ENCODE measurements at places on chromosomes 13 and 19. TPM values are rescaled to one million over a fixed set of nuclear protein-coding genes. Genes with fewer than 3 reads are reported as not detected.

The FGF21 gene
- total RNA-seq = not detected

DNA sequence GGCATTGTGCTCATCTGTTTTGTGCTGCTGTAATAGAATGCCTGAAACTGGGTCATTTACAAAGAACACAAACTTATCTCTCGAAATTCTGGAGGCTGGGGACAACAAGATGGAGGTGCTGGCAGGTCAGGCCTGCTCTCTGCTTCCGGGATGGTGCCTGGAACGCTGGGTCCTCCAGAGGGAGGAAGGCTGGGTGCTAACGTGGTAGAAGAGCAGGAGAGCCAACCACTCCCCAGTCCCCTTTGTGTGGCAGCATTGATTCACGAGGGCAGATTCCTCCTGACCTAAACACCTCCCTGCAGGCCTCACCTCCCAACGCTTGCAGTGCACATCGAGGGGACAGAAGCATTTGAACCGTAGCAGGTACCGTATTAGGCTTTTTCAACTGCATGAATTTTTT is 34.1 kb upstream of the TFDP1 start:
- no peak for DNase-seq

DNA sequence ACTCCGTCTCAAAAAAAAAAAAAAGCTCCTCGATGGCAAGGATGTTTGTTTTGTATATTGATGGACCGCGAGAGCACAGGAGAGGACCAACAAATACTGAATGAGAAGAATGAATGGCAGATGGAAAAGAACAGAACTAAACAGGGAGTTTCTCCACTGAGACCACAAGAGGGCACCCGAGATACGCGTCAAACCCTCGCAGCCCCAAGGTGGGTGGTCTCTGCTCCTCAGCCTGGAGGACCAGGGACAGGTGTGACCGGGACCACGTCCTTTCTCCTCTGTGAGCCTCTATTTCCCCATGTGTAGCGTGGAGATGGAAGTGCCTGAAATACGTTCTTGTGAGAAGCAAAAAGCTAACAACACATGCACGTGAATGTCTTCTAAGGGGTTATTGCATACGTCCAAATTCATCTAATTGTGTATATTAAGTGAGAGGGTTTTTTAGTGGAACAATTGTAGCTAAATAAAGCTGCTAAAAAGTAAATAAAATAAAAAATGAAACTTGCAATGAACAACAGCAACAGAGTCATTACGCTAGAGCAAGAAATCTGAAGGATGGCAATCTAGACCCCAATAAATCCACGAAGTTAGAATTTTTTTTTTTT is 8.3 kb upstream of the CDC42EP5 start:
- DNase-seq = peak; percentile 72

The ACP7 gene
- total RNA-seq = not detected

DNA sequence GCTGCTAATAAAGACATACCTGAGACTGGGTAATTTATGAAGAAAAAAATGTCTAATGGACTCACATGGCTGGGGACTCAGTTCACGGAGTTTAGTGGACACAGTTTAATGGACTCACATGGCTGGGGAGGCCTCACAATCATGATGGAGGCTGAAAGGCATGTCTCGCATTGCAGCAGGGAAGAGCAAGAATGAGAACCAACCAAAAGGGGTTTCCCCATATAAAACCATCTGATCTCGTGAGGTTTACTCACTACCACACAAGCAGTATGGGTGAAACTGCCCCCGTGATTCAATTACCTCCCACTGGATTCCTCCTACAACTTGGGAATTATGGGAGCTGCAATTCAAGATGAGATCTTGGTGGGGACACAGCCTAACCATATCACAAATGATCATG is 1181.2 kb downstream of the PCDH9 start:
- DNase-seq = no peak

GRCh38 chr19:52665027-52665426 is 26.9 kb upstream of the ZNF83 start:
- DNase-seq = no peak

- no peak for DNase-seq
Observed at GRCh38 chr13:58619396-58620113, 988.0 kb downstream of the PCDH17 start.

- peak; percentile 66 for DNase-seq
Observed at GRCh38 chr19:52735734-52736133, 890 bp upstream of the ZNF611 start.

GRCh38 chr19:51803967-51804366 is 9.0 kb downstream of the FPR3 start:
- no peak for DNase-seq

DNA sequence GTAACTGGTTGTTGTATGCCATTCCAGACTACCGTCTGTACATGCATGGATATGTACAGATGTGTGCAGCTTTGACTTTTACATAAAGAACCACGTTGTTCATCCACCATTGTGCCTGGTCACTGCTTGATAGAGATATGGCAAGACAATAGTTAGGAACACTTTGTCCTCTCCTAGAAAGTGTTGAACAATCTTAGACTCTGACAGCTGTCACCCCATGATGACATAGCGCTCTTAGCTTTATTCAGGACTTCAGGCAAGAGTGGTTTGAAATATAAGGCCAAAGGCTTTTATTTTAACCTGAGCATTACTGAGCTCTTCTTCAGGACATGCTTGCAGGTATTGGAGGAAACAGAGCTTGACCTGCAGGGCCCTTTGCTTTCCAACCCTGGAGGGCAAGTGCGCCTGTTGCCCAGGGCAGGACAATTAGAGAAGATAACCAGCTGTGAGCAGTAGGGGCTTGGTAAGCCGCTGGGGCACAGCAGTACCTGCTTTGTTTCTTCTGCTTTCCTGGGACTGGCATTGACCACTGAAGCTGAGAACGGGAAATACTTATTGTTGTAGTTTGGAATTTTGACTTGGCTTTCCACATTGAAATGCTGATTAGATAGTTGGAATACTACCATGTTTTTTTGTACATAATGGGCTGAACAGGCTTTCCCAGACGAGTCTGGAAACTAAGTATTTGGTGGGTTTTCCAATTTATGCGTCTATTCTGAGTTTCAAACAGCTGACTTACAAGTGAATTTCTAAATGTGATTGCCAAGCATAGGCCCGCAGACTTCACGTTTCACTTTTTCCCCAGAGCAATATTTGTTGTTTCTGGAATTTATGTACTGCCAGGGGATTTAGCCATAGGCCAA is 51.1 kb downstream of the GARRE1 start:
- no peak for DNase-seq

DNA sequence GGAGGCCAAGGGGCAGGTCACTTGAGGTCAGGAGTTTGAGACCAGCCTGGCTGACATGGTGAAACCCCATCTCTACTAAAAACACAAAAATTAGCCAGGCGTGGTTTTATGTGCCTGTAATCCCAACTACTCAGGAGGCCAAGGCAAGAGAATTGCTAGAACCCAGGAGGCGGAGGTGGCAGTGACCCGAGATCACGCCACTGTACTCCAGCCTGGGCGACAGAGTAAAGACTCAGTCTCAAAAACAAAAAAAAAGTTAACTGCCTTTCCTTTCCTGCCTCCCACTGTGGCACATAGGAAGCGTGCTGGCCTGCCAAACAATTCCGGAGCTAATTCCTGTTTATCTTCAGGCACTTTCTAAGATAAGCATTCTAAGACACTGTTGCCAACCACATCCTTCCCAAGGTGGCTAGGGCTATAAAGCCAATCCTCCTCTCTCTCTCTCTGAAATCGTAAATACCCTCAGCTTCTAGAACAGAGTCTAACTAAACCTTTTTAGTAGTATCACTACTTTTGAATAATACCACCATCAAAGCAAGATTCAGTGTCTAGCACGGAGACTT is 21.6 kb downstream of the SLC25A30 start:
- no peak for DNase-seq

The RFPL4AL1 gene
- total RNA-seq = 1.1 TPM

The CCDC70 gene
- total RNA-seq = not detected

DNA sequence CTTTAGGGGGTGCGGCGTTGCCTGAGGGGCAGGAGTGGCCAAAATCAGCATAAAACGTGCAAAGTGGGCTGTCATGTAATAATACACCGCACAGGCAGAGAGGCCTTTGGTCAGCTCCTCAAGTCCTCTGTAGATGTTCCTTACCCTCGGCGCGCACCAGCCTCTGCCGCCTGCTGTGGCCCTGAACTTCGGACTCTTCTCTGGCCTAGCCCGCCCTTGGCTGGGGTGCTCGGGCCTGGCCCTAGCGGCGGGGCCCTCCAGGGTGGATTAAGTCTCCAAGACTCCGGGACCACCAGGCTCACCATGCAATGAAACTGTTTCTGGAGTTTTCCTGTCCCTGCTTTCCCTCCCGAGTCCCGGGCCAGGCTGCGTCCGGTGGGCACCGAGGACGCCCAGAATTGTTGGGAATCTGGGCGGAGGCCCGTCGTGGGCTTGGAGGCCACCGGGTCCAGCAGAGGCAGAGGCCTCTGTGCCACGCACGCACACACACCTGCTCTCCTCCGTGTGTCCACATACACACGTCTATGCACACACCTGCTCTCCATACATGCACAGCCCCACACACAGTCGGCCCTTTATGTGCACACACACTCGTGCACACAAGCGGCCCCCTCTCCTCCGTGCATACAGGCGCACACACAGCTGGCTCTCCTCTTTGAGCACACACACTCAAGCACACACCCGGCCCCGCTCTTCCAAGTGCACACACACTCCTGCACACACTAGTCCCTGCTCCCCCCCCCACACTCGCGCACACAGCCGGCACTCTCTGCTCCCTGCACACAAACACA is 1.5 kb upstream of the TFDP1 start:
- no peak for DNase-seq

The CABP5 gene
- total RNA-seq = not detected

The RXFP2 gene
- total RNA-seq = not detected

GRCh38 chr19:2039959-2040646 is 10.9 kb downstream of the MKNK2 start:
- DNase-seq = no peak

The ILF3 gene
- total RNA-seq = 277 TPM

The PRDX2 gene
- 64.6 TPM for total RNA-seq

The IZUMO2 gene
- total RNA-seq = 0.24 TPM

DNA sequence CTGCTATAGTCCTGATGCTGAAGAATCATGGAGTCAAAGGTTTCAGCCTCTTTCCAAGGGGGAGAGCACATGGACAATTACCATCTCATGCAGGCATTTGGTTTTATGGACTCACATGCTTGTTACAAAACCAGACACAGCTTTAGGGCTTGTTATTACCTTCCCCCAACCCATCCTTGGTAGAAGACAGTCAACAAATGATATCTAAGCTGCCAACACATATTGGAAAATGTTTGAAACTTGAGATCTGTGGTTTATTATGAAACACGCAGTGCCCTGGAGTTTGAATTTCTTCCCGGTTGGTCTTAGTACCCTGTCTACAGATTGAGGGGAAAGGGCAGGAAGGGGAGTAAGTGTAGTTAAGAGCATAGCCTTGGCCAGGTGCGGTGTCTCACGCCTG is 12.5 kb upstream of the CYP2A6 start:
- no peak for DNase-seq

Measured in SJCRH30 (cell line).